ENCODE measurements at places on chromosomes 7 and 10.

DNA sequence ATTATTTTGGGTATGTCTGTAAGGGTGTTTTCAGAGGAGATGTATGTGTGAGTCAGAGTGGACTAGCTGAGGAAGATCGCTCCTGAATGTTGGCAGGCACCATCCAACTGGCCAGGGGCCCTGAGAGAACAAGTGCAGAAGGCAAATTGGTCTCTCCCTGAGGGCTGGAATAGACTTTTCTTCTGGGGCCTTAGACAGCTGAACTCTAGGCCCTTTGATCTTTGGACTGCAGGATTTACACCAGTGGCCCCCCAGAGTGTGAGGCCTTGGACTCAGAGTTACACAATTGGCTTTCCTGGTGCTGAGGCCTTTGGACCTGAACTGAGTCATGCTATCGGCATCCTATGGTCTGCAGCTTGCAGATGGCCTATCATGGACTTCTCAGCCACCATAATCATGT, 217.2 kb downstream of the REEP3 start:
- DNase-seq = no peak

GRCh38 chr7:31071645-31072029, 19.5 kb downstream of the ADCYAP1R1 start:
- DNase-seq = no peak

- DNase-seq = no peak
Observed at GRCh38 chr10:112421731-112422130, 25.0 kb downstream of the ZDHHC6 start.

DNA sequence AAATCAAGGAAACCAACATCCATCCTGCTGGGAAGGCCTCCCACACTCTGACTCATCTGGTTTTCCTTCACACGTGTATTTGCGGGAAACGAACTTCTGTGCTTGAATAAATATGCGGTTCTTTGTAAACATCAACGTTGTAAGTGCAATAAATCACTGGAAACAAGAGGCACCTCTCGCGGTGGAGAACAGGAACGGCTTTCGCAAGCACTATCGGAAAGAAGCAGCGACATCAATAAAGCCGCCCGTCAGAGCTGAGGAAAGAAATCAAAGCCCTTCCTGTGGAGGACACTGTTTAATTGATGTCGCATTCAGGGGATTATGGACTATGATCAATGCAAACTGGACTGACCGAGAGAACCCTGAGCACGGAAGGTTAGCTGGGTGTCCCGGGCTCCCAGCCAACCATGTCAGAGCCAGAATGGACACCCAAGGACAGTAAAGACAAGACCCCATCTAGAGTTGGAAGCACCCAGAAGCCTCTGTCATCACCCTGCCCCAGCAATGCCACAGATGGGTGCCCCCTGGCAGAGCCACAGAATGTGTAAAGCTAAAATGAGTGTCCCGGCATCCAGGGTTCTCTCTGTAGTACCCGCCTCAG, 37.6 kb downstream of the OAT start:
- no peak for DNase-seq

GRCh38 chr10:102550636-102551210, 47.0 kb downstream of the SUFU start:
- DNase-seq = no peak

DNA sequence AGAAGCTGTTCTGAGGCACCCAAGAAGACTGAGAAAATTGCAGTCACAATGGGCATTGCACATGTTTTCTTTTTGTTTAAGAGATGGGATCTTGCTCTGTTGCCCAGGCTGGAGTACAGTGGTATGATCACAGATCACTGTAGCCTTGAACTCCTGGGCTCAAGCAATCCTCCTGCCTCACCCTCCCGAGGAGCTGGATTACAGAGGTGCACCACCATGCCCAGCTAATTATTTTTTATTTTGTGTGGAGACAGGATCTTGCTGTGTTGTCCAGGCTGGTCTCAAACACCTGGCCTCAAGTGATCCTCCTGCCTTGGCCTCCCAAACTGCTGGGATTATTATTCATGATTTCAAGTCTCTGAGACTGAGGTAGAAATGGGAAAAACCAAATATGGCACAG, 168.7 kb downstream of the PIP4K2A start:
- DNase-seq = no peak
